ENCODE measurements at places on chromosomes 12 and 14. TPM values are rescaled to one million over a fixed set of nuclear protein-coding genes. Genes with fewer than 3 reads are reported as not detected.

POU6F1 gene
- total RNA-seq, result 16.2 TPM

MAGOHB gene
- 4.0 TPM for total RNA-seq

COQ10A gene
- 86.6 TPM for total RNA-seq

HCAR2 gene
- total RNA-seq, result not detected

IPO8 gene
- total RNA-seq, result 22.8 TPM

CPNE6 gene
- not detected for total RNA-seq

SLC6A12 gene
- 0.50 TPM for total RNA-seq

STXBP6 gene
- 3.5 TPM for total RNA-seq

OTX2 gene
- not detected for total RNA-seq

TMEM116 gene
- total RNA-seq, result 3.2 TPM

LRP10 gene
- 30.9 TPM for total RNA-seq

All from psoas muscle (tissue), 8 donors.